Dermis microvascular lymphatic vessel endothelial cell (primary cell): ENCODE measurements at places on chromosomes 4 and X. TPM values are rescaled to one million over a fixed set of nuclear protein-coding genes. Genes with fewer than 3 reads are reported as not detected.

Gene SSX1
- total RNA-seq, result not detected in 2 replicates

Gene BEND4
- total RNA-seq, result under 0.01 TPM in 2 replicates

Gene ADH1A
- total RNA-seq, result not detected in 2 replicates

Gene P2RY8
- 0.13 and 0.76 TPM in 2 replicates for total RNA-seq

Gene FGFR3
- 0.64 and 2.4 TPM in 2 replicates for total RNA-seq

Gene DDX3X
- 255 and 341 TPM in 2 replicates for total RNA-seq

Gene SNCA
- 116 and 146 TPM in 2 replicates for total RNA-seq

Gene PHKA2
- total RNA-seq, result 7.4 and 10.6 TPM in 2 replicates

Gene DNAAF6
- total RNA-seq, result not detected in 2 replicates

Gene PCDH18
- 0.13 and 0.38 TPM in 2 replicates for total RNA-seq

Gene WAS
- total RNA-seq, result 0.25 TPM in 1 of 2 replicates, not detected in the other

Gene FAM3A
- total RNA-seq, result 13.7 and 20.9 TPM in 2 replicates

Gene SPANXA2
- total RNA-seq, result not detected in 2 replicates

Gene CT55
- total RNA-seq, result under 0.01 TPM in 1 of 2 replicates, not detected in the other

Gene BTC
- total RNA-seq, result not detected in 2 replicates

Gene CFP
- total RNA-seq, result 0.13 and 0.26 TPM in 2 replicates

Gene TMEM154
- 0.63 and 1.8 TPM in 2 replicates for total RNA-seq

Gene DGAT2L6
- total RNA-seq, result not detected in 2 replicates

Gene GALNTL6
- not detected in 2 replicates for total RNA-seq

Gene LPAR4
- under 0.01 TPM in 1 of 2 replicates, not detected in the other for total RNA-seq

Gene PCSK1N
- total RNA-seq, result under 0.01 and 0.13 TPM in 2 replicates
